ENCODE measurements at places on chromosomes 13 and 19. TPM values are rescaled to one million over a fixed set of nuclear protein-coding genes. Genes with fewer than 3 reads are reported as not detected.

C5AR1 gene
- total RNA-seq = 38.7 TPM

CASP14 gene
- not detected for total RNA-seq

ZNF616 gene
- 11.0 TPM for total RNA-seq

NCR1 gene
- total RNA-seq = 0.72 TPM

NLRP9 gene
- total RNA-seq = not detected

PRR22 gene
- 0.81 TPM for total RNA-seq

ZNF681 gene
- total RNA-seq = 3.0 TPM

WDR88 gene
- not detected for total RNA-seq

CRX gene
- not detected for total RNA-seq

MAMSTR gene
- 3.7 TPM for total RNA-seq

UBE2M gene
- total RNA-seq = 47.5 TPM

DAPK3 gene
- total RNA-seq = 197 TPM

- H3K4me1 ChIP-seq = no peaks in the 10 kb centered on the region
- no peak for DNase-seq
- no peaks in the 10 kb centered on the region for H3K27me3 ChIP-seq
- H3K4me3 ChIP-seq = no peak overlapping the region
- no peak overlapping the region for H3K27ac ChIP-seq
Observed at GRCh38 chr13:72194523-72194922, 327.5 kb upstream of the DACH1 start.

DNA sequence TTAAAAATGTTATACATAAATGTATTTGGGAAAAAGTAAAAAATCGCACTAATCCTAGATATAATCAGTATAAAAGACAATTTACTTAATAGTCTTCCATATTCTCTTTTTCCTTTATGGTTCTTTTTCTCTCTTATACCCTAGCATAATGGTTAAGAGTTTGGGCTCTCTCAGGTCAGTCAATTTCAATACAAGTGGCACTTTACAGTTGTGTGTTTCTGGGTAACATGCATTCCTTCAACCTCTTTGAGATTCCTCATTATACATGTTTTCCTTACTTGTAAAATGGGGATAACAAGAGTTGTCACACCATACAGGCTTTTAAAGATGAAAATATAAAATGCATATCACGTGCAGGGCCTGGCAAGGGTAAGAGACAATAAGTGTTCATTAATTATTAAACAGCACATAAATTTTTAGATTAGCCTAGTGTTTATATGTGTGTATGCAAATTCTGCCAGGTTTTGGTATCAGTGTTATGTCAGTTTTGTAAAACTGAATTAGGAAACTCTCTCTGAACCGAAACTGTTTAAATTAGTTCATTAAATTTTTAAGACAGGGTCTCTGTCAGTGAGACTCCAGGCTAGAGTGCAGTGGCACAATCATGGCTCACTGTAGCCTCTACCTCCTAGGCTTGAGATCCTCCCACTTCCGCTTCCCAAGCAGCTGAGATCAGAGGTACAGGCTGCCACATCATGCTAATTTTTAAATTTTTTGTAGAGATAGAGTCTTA lies 49.8 kb downstream of the ELF1 start:
- DNase-seq = no peak
- H3K27me3 ChIP-seq = no peaks in the 10 kb centered on the region
- no peak overlapping the region for H3K27ac ChIP-seq
- no peak overlapping the region for H3K4me3 ChIP-seq
- peaks cover 4% of the 10 kb centered on the region for H3K4me1 ChIP-seq
- no peaks in the 10 kb centered on the region for H3K36me3 ChIP-seq

DNA sequence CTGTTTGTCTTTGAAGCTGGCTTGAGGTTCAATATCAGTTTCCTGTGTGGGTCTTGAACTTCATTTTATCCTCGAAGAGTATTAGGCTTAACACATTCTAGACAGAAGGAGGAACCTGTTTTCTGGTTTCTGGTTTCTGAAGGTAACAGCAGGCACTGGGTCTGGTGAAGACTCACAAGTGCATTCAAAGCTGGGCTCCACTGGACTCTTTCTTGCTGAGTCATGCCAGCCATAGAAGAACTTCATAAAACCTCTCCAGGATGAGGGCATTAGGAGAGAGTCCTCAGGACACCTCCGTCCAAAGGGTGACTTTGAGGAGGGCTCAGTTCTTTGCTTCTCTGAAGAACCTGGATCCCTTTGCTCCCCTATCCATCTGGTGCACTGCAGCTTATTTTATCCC lies 668.6 kb upstream of the SLC10A2 start:
- H3K27me3 ChIP-seq = no peaks in the 10 kb centered on the region
- H3K4me1 ChIP-seq = no peaks in the 10 kb centered on the region
- H3K36me3 ChIP-seq = no peaks in the 10 kb centered on the region
- no peak for DNase-seq

DNA sequence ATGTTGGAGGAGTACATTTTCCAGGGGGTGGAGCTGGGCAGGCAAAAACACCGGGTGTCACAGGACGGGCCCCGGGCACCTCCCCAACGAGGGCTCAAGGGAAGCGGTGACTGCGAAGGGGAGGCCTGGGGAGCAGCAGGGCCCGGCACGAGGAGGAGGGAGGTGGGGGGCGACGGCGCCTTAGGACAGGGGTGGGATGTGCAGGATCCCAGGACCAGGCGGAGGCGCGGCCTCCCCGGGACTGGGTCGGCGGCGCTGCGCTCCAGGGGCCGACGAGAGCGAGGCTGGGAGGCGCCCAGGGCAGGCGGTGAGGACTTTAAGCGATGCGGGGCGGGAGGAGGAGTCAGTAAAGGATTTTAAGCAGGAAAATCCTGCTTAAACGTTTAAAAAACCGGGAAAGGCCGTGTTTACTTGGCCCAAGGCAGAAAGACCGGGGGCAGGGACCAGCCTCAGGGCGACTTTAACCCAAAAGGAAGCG lies 427 bp downstream of the ZNF160 start:
- peak; percentile 79 for DNase-seq
- H3K27me3 ChIP-seq = no peaks in the 10 kb centered on the region
- H3K36me3 ChIP-seq = no peaks in the 10 kb centered on the region
- H3K27ac ChIP-seq = peak overlapping the region; percentile 49
- H3K4me1 ChIP-seq = no peaks in the 10 kb centered on the region

GRCh38 chr13:47303626-47304025 lies 406.8 kb upstream of the HTR2A start:
- no peak for DNase-seq
- no peak overlapping the region for H3K4me3 ChIP-seq
- no peaks in the 10 kb centered on the region for H3K4me1 ChIP-seq
- no peaks in the 10 kb centered on the region for H3K36me3 ChIP-seq
- no peak overlapping the region for H3K27ac ChIP-seq

- DNase-seq = no peak
- H3K4me3 ChIP-seq = no peak overlapping the region
- H3K27ac ChIP-seq = no peak overlapping the region
Observed at GRCh38 chr13:31805841-31806240, 66.5 kb downstream of the RXFP2 start.

DNA sequence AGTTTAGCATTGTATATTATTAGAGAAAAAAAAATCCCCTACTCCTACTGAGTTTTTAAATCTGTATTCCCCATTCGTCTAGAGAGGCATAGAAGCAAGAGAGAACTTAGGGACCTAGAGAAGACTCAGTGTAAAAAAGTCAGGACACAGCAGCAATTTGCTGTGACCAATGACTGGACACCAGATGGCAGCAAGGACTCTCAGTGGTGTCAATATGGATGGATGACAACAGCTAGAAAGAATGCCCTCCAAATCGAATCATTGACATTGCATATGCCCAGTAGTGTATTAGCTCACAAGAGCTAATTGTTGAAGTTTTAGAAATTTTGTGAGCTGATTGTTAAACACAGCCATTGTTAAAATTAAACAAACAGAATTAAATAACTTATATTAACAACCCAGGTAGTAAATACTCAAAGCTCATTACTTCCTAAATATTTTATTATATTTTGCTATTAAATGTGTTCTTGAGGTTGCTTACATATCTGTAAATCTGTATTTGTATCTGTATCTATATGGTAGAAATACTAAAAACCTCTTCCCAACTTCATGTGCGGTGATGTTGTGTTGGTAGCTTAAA lies 43.9 kb downstream of the SIAH3 start:
- no peaks in the 10 kb centered on the region for H3K27me3 ChIP-seq

DNA sequence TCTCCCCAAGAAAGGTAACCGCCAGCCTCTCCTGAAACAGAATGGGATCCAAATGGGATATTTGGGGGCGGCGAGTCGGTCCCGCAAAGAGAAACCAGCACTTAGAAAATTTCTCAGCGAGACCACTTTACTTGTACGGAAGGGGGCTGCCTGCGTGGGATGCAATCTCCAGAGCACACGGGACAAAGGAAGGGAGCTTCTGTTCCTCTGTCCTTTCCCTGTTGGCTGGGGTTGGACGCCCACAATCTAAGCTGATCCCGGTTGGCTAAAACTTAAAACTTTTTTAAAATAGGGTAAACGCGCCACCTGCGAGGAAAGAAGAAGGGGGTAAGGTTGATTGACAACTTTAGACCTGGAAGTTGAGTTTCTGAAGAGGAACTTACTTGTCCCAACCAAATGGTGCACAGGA lies 826 bp upstream of the BSG start:
- H3K27me3 ChIP-seq = no peaks in the 10 kb centered on the region
- no peak for DNase-seq
- peak overlapping the region; percentile 66 for H3K4me3 ChIP-seq
- H3K36me3 ChIP-seq = no peaks in the 10 kb centered on the region
- H3K27ac ChIP-seq = no peak overlapping the region
- no peaks in the 10 kb centered on the region for H3K4me1 ChIP-seq

DNA sequence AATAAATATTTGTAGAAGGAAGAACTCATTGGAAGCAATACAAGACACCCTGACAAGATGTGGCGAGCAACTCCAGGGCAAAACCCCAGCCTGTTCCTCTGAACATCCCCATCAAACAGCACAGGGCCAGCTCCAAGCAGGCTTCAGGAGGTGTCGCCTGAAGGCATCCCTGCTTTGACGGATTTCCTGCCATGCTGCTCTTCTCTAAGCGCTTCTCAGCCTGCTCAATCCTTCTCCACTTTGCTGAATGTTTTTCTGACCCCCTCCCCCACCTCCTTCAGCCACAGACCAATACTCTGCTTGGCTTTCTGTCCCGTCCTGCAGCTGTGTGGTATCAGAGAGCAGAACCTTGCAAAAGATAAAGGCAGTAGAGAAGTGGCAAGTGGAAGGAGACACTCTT lies 28.4 kb downstream of the C19orf81 start:
- H3K27ac ChIP-seq = no peak overlapping the region
- H3K36me3 ChIP-seq = no peaks in the 10 kb centered on the region
- no peak for DNase-seq
- H3K27me3 ChIP-seq = no peaks in the 10 kb centered on the region
- no peaks in the 10 kb centered on the region for H3K4me1 ChIP-seq
- no peak overlapping the region for H3K4me3 ChIP-seq

DNA sequence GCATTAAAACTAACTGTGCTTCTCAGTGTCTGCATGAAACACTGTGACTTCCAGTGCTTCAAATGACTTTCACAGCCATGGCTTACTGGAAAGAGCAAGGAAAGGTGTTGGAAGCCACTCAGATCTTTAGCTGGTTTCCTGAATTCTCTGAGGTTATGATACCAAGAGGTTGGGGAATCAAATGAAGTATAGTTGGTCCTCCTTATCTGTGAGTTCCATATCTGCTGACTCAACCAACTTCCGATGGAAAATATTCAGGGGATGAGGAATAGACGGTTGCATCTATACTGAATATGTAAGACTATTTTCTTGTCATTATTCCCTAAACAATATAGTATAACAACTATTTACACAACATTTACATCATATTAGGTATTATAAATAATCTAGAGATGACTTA lies 32.4 kb downstream of the EPSTI1 start:
- DNase-seq = no peak
- H3K27ac ChIP-seq = no peak overlapping the region
- H3K27me3 ChIP-seq = no peaks in the 10 kb centered on the region
- H3K36me3 ChIP-seq = no peaks in the 10 kb centered on the region
- no peak overlapping the region for H3K4me3 ChIP-seq

- H3K27me3 ChIP-seq = no peaks in the 10 kb centered on the region
- DNase-seq = no peak
- no peak overlapping the region for H3K27ac ChIP-seq
- H3K4me3 ChIP-seq = no peak overlapping the region
Observed at GRCh38 chr13:59686798-59687394, 476.8 kb downstream of the DIAPH3 start.

GRCh38 chr19:3826163-3826562 lies 40.0 kb upstream of the MATK start:
- no peak for DNase-seq
- no peaks in the 10 kb centered on the region for H3K4me1 ChIP-seq
- no peaks in the 10 kb centered on the region for H3K36me3 ChIP-seq
- no peaks in the 10 kb centered on the region for H3K27me3 ChIP-seq

DNA sequence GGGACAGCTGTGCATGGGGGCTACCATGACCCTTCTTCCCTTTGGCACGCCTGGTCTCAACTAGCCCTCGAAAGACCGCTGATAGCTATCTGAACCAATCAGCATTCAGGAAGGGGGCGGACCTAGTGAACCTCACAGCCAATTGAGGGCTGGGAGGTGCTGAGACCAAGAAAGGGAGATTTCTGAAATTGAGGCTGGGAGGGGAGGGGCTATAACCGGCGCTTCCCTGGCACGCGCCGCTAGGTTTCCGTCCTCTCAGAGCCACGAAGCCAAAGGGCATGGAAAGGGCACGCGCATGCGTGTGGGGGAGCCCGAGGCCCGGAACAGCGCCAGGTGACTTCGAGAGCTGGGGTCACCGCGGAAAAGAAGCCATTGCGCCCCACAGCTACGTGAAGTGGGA lies 4.2 kb upstream of the PAFAH1B3 start:
- no peak for DNase-seq
- H3K27me3 ChIP-seq = no peaks in the 10 kb centered on the region
- no peaks in the 10 kb centered on the region for H3K36me3 ChIP-seq
- no peak overlapping the region for H3K27ac ChIP-seq
- H3K4me1 ChIP-seq = no peaks in the 10 kb centered on the region
- no peak overlapping the region for H3K4me3 ChIP-seq

DNA sequence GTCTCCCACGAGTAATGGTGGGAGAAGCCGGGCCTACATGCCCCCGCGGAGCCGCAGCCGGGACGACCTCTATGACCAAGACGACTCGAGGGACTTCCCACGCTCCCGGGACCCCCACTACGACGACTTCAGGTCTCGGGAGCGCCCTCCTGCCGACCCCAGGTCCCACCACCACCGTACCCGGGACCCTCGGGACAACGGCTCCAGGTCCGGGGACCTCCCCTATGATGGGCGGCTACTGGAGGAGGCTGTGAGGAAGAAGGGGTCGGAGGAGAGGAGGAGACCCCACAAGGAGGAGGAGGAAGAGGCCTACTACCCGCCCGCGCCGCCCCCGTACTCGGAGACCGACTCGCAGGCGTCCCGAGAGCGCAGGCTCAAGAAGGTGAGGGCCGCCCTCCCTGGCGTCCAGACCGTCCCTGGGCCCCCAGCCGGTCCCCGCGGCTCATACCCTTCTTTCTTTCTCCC lies 1.4 kb upstream of the USF2 start:
- H3K4me3 ChIP-seq = peak overlapping the region; percentile 42
- H3K36me3 ChIP-seq = no peaks in the 10 kb centered on the region
- no peak for DNase-seq
- H3K27me3 ChIP-seq = no peaks in the 10 kb centered on the region
- H3K4me1 ChIP-seq = no peaks in the 10 kb centered on the region

- no peak overlapping the region for H3K27ac ChIP-seq
- DNase-seq = no peak
- no peaks in the 10 kb centered on the region for H3K27me3 ChIP-seq
- H3K36me3 ChIP-seq = no peaks in the 10 kb centered on the region
Observed at GRCh38 chr19:32308431-32309077, 36.9 kb upstream of the ZNF507 start.

Measured in aorta (tissue), 5 donors.